ENCODE measurements at places on chromosomes 7 and 10.
A peak's percentile ranks its signal among the peaks of the same experiment; 100 is the strongest.

DNA sequence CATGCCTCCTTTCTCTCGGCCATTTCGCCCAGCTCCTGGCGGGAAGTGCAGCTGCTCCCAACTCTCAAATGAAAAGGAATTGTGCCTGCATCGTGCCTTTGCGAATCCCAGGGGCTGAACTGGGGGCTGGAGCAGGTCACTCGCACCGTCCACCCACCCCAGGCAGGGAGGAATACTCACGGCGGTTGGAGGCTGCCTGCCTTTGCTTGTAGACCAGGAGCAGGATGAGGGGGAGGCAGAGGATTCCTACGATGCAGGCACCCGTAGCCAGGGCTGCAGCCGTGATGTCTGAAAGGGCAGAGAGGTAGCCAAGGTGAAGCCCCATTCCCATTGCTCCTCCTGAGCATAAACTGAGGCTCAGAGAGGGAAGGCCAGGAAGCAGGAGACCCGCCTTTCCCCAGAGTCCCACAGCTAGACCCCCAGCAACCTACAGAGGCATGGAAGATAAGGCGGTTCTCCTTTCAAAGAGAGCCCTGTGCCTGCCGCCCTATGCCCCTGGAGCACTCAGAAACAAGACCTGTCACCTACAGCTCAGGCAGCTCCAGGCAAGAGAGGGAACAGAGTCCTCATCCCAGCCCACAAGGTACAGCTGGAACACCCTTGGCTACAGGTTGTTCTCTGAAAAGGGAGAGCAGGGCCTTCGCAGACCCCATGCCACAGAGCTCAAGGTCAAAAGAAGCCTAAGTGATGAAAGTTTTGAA lies 18.0 kb downstream of the VSIR start:
- DNase-seq: no peak

DNA sequence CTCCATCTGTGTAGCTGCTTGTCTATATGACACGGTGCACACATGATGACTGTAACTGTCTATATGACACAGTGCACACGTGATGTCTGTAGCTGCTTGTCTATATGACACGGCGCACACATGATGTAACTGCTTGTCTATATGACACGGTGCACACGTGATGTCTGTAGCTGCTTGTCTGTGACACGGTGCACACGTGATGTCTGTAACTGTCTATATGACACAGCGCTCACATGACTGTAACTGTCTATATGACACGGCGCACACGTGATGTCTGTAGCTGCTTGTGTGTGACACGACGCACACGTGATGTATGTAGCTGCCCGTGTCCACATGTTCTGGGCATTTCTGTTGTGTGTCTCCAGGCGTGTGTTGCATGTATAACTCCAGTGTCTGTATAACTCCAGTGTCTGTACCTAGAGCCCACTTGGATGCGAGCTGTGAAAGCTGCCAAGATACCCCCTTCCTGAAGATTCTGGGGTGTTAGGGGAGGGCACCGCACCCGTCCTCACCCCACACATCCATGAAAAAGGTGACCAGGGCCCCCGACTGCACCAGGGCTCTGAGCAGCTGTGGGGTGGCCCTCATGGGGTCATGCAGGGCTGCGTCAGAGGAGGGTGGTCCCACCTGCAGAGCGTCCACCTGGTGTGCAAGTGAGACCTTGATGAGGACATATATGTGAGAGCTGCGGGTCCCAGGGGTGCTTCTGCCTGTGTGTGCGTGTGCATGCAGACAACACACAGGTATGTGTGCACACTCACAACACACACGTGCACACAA lies 137.9 kb downstream of the ELFN1 start:
- DNase-seq: no peak

- no peak for DNase-seq
Measured at GRCh38 chr7:50595491-50596102, 30.4 kb upstream of the DDC start.

GRCh38 chr7:70778585-70778984 lies 353.4 kb upstream of the GALNT17 start:
- DNase-seq: no peak

GRCh38 chr7:66609176-66609575 lies 19.5 kb upstream of the KCTD7 start:
- no peak for DNase-seq

DNA sequence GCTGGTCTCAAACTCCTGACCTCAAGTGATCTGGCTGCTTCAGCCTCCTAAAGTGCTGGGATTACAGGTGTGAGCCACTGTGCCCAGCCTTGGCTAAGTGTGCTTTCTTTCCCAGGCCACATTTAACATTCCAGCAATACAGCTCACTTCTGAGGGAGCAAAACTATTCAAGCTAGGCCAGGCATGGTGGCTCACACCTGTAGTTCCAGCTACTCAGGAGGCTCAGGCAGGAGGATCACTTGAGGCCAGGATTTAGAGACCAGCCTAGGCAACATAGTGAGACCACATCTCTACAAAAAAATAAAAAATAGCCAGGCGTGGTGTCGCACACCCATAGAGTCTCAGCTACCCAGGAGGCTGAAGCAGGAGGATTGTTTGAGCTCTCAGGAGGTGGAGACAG lies 23.3 kb upstream of the TPST1 start:
- DNase-seq: no peak

DNA sequence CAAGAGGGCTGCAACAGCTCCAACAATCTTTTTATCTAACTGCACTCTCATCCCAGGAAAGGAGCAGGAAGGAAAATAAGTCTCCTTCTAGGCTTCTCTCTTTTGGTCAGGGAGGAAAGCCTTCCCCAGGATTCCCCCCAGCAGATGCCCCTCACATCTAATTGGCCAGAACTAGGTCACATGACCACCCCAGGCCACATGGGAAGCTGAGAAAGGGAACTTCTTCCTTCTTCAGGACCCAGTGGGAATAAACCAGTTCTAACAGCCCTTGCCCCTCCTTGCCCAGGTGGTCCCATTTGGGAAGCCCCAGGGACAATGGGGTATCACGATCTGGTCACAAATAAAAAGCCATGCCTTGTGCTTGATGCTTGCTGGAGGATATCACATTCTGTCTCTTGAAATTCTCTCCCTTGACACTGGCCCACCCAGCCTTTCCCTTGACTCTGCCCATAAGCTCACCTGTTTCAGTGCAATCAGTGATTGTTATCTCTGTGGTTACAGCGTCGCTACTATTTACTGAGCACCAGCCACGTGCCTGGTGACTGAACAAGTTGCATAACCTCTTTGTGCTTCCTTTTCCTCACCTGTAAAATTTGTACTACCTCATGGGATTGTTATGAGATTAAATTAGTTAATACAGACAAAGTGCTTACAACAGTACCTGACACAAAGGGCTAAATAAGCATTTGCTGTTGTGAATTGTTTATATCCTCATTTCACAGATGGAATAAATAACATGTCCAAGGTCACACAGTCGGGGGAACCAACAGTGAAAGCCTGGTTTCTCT lies 9.0 kb upstream of the TACR2 start:
- DNase-seq: no peak

- DNase-seq: no peak
Measured at GRCh38 chr10:132524443-132525285, 12.9 kb upstream of the INPP5A start.

- no peak for DNase-seq
Measured at GRCh38 chr10:29849126-29849833, 210.1 kb downstream of the JCAD start.

DNA sequence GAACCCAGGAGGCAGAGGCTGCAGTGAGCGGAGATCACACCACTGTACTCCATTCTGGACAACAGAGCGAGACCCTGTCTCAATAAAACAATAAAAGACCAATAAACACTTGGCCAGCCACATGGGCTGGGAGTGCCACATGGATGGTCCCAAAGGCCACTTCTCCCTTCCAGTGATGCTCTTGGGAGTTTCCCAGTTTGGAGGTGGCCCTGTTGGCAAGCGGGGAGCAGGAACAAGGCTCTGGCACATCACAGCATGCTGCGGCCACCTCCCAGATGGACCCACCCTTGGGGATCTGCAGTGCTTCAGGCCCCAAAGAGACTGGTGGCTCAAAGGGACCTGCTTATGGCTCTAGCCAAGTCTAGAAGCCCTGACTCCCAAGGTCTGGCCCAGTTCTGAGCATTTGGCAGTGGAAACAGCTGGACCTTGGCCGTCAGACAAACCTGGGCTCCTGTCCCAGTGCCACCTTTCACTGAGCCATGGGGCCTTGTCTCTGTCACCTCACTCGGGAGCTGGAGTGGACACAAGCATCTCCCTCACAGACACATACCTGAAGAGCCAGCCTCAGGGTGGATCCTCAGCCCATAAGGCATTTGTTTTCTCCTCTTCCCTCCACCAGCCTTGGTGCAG lies 91.7 kb downstream of the COL13A1 start:
- DNase-seq: no peak

GRCh38 chr7:21142081-21142480 lies 285.8 kb upstream of the SP4 start:
- DNase-seq: no peak

DNA sequence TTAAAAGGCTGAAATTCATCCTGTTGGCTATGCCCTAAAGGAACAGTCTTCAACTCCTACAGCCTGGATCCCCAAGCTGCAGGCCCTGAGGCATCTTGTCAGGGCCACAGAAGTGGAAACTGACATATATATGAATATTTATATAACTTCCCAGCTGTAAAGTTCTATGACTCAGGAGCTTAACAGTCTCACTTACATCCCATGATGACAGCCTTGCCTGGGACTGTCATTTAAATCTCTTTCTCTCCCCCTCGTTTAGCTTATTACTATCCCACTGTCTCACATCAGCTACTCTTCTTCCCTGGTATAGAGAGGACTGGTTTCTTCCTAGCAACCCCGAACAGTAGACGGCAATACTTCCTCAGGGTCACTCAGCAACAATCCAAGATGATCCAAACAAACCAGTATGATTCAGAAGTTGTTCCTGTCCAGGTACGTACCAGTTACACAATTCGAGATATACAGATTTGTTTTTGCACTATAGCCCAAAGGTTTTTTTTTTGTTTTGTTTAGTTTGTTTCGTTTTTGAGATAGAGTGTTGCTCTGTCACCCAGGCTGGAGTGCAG lies 22.7 kb downstream of the KIAA1549 start:
- no peak for DNase-seq

DNA sequence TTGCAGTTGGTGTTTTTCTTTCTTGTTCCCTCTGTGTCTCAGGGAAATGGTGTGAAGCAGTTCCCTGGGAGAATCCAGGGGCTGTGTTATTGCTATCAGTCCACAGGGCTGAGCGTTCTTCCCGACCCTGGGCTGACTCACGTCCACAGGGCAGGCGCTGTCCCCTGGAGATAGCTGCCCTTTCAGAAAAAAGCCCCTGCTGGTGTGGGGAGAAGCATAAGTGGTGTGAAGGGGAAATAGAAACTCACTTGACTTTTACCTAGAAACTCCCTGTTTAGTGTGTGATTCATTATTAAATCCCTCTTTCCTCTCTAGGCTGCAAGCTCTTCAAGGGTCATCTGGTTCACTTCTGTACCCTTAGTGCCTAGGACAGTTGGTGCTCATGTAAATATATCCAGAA lies 63.3 kb upstream of the SMNDC1 start:
- DNase-seq: peak; percentile 56

- DNase-seq: peak; percentile 62
Measured at GRCh38 chr10:32332299-32332750, 14.6 kb downstream of the EPC1 start.

GRCh38 chr10:47057471-47057870 lies 146.2 kb downstream of the PTPN20 start:
- no peak for DNase-seq

DNA sequence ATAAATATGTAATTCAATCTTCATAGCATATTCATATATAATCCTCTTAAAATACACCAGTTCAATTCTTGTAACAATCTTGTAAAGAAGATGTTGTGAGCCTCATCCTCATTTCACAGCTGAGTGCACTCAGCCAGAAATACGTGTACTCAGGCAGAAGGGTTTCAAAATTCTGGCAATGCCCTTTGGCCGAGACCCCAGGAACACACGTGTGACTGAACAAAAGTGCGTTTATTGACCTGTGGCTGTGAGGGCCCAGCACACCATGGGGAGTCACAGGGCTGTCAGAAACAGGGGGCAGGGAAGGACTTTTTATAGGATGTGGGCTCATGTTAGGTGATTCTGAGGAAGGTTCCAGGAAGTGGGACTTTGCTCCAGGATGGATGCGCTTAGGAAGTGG lies 21.5 kb downstream of the GIMAP8 start:
- no peak for DNase-seq

DNA sequence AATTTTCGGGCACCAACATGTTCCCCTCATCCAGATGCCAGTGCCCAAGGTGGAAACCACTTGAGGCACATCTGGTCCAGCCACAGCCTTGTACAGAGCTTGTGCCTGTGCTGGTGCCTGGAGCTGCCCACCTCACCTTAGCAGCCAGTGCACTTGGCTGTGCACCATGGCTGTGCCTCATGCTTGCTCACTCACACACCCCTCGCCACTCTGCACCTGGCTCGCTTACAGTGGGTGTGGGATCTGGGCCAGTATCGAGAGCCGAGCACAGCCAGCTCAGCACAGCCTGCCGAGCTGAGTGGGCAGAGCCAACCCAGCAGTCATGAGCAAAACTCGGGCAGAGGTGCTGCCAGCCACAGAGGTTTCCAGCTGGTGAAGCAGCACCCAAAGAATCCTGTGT lies 139.9 kb upstream of the NUPR2 start:
- DNase-seq: no peak

DNA sequence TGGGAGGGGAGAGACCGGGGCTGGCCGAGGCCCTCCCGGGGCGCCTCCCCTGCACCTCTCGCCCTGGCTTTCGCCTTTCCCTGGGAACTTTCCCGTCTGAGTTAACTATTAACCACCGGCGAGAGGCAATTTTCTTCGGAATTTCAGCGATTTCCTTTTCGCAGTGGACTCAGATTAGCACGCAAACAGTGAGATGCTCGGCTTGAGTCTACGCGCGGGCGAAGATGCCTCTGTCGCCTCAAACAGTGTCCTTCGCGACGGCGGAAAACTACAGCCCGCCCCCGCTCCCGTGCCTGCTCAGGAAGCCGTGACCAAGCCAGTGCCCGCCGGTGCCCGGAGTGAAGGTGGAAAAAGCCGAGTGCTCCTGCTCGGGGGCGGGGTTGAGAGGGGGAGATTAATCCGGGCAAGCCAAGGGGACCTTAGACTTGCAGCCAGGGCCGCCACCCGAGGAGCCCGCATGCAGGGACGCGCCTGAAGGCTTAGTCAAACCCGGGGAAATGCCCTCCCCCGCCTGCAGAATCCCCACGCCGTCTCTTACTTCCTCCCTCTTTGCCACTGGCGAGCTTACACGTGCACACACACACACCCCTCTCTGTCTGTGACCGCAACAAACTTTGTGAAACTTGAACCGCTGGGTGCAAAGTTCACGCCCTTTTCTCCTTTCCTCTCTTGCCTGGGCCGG lies 14.5 kb upstream of the PAX2 start:
- peak; percentile 78 for DNase-seq

DNA sequence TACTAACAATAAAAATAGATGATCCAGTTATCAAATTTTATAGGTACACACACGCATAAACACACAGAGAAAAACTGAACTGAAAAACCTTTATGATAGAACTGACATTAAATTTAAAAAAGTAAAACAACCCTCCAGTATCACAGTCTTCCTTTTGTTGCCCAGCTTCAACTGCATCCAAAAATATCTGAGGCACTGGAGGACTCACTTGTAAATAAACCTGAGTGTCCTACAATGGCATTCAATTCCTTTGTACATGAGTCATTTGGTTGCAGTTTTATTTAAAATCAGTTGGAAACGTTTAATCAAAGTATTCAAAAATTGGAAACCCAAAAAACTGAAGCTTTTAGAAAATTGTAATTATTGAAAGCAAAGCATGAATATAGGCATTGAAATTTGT lies 265.2 kb upstream of the CSTF2T start:
- no peak for DNase-seq
